A549 treated with RU486 at 1 μM for 4 hours (cell line): ENCODE measurements at places on chromosomes 7 and 10. TPM values are rescaled to one million over a fixed set of nuclear protein-coding genes. Genes with fewer than 3 reads are reported as not detected.

ITIH5 gene
- 0.03 to 0.13 TPM (median 0.08 TPM) in 3 of 5 replicates, not detected in the others for total RNA-seq

AP4M1 gene
- 12.3 to 15.4 TPM (median 14.5 TPM) in 5 replicates for total RNA-seq

PON1 gene
- total RNA-seq: 0.44 to 1.0 TPM (median 0.66 TPM) in 5 replicates

DNAH11 gene
- total RNA-seq: 0.04 to 0.41 TPM (median 0.23 TPM) in 5 replicates

ADIRF gene
- total RNA-seq: 0.21 TPM in 1 of 5 replicates, not detected in the others

VGF gene
- 7.8 to 20.9 TPM (median 15.1 TPM) in 5 replicates for total RNA-seq

FAM25G gene
- 0.88 to 1.1 TPM (median 0.95 TPM) in 3 of 5 replicates, not detected in the others for total RNA-seq

C10orf62 gene
- total RNA-seq: not detected in 5 replicates

MYH16 gene
- total RNA-seq: 0.51 to 0.77 TPM (median 0.66 TPM) in 5 replicates

ZNF239 gene
- 2.1 to 2.3 TPM (median 2.2 TPM) in 5 replicates for total RNA-seq

UCN3 gene
- not detected in 5 replicates for total RNA-seq

DNAJC9 gene
- 48.0 to 52.7 TPM (median 51.6 TPM) in 5 replicates for total RNA-seq

STK17A gene
- total RNA-seq: 21.7 to 39.9 TPM (median 37.3 TPM) in 5 replicates

GNAT3 gene
- total RNA-seq: not detected in 5 replicates

STK31 gene
- total RNA-seq: 0.48 to 1.2 TPM (median 0.89 TPM) in 5 replicates

CAV2 gene
- total RNA-seq: 154 to 191 TPM (median 173 TPM) in 5 replicates

DKK1 gene
- total RNA-seq: 328 to 429 TPM (median 377 TPM) in 5 replicates

CYP26C1 gene
- total RNA-seq: not detected in 5 replicates

CYP2C8 gene
- not detected in 5 replicates for total RNA-seq

RNF32 gene
- total RNA-seq: 0.77 to 2.1 TPM (median 1.2 TPM) in 5 replicates

PTPRZ1 gene
- total RNA-seq: not detected in 5 replicates

ZNF804B gene
- not detected in 5 replicates for total RNA-seq

CNNM1 gene
- total RNA-seq: 19.0 to 23.8 TPM (median 22.6 TPM) in 5 replicates

HOXA4 gene
- total RNA-seq: 2.0 to 2.9 TPM (median 2.4 TPM) in 5 replicates

GRM3 gene
- total RNA-seq: not detected in 5 replicates

NAT16 gene
- 0.06 to 0.15 TPM (median 0.14 TPM) in 5 replicates for total RNA-seq

MMRN2 gene
- 0.79 to 1.2 TPM (median 1.00 TPM) in 5 replicates for total RNA-seq

ACADSB gene
- total RNA-seq: 6.0 to 8.4 TPM (median 6.8 TPM) in 5 replicates

NUDT13 gene
- total RNA-seq: 1.8 to 3.0 TPM (median 2.3 TPM) in 5 replicates

TLX1 gene
- total RNA-seq: not detected in 5 replicates

GRB10 gene
- 57.3 to 85.3 TPM (median 72.2 TPM) in 5 replicates for total RNA-seq

SPDYE2 gene
- total RNA-seq: not detected in 5 replicates

SLC18A3 gene
- total RNA-seq: not detected in 5 replicates

CFAP69 gene
- total RNA-seq: 1.3 to 4.3 TPM (median 1.8 TPM) in 5 replicates

PDZD7 gene
- total RNA-seq: 0.61 to 1.1 TPM (median 0.63 TPM) in 5 replicates

CABCOCO1 gene
- total RNA-seq: 0.21 to 0.42 TPM (median 0.29 TPM) in 5 replicates

SH2B2 gene
- 1.7 to 3.7 TPM (median 3.3 TPM) in 5 replicates for total RNA-seq

FAM25A gene
- not detected in 5 replicates for total RNA-seq

HOXA7 gene
- total RNA-seq: 4.0 to 5.2 TPM (median 5.0 TPM) in 5 replicates

GRM8 gene
- total RNA-seq: 0.24 TPM in 1 of 5 replicates, not detected in the others

SP8 gene
- total RNA-seq: not detected in 5 replicates

DLX5 gene
- total RNA-seq: not detected in 5 replicates

VPS37D gene
- 2.9 to 6.0 TPM (median 5.1 TPM) in 5 replicates for total RNA-seq

ZNF488 gene
- 11.0 to 14.8 TPM (median 12.9 TPM) in 5 replicates for total RNA-seq

GIMAP4 gene
- total RNA-seq: not detected in 5 replicates

SKAP2 gene
- total RNA-seq: 15.5 to 22.0 TPM (median 19.0 TPM) in 5 replicates

PRR15 gene
- 1.5 to 2.6 TPM (median 2.3 TPM) in 5 replicates for total RNA-seq

NPC1L1 gene
- total RNA-seq: 0.05 to 0.14 TPM (median 0.06 TPM) in 5 replicates
